Ovary (tissue), 10 donors: ENCODE measurements at places on chromosomes 6 and 20. TPM values are rescaled to one million over a fixed set of nuclear protein-coding genes. Genes with fewer than 3 reads are reported as not detected.

DNA sequence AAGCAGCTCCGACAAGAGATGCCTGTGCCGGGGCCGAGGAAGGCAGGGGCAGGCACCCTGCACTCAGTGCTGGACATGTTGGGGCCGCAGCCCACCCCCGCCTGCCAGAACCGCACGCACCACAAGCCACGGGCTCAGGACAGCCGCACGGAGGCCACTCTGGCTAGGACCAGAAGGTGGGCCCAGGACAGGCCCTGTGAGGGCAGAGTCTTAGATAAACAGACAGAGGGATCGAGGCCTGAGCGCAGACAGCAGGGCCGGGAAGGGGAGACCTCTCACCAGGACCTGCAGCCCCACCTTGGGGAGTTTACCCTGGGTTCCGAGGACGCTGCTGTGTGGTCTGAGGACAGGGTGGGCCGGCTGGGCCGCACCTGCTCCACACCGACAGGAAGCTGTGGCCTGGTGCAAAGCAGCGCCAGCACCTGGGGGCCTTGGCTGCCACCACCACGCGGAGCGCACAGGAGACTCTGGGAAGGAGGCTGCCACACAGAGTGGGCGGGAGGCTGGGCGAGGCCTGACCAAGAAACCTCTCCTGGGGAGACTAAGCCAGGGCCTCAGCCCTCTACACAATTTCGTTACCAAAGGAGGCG, 32.0 kb downstream of the KCNQ2 start:
- H3K4me3 ChIP-seq: no peak overlapping the region
- no peak overlapping the region for H3K27ac ChIP-seq
- H3K36me3 ChIP-seq: no peaks in the 10 kb centered on the region
- no peaks in the 10 kb centered on the region for H3K4me1 ChIP-seq
- DNase-seq: no peak

Gene ZNF334
- total RNA-seq: 15.2 TPM

DNA sequence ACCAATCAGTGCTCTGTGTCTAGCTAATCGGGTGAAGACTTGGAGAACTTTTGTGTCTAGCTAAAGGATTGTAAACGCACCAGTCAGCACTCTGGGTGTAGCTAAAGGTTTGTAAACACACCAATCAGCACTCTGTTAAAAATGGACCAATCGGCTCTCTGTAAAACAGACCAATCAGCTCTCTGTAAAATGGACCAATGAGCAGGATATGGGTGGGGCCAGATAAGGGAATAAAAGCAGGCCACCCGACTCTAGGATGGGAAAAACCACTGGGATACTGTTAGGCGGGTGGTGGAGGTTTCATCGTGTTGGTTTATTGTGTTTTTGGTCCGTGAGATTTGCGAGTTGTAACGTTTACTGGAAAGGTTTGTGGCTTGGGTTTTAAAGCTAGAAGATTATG, 25.5 kb upstream of the GFOD1 start:
- no peaks in the 10 kb centered on the region for H3K36me3 ChIP-seq
- no peak overlapping the region for H3K4me3 ChIP-seq
- no peaks in the 10 kb centered on the region for H3K4me1 ChIP-seq
- DNase-seq: no peak

Gene SYNDIG1
- 6.8 TPM for total RNA-seq

DNA sequence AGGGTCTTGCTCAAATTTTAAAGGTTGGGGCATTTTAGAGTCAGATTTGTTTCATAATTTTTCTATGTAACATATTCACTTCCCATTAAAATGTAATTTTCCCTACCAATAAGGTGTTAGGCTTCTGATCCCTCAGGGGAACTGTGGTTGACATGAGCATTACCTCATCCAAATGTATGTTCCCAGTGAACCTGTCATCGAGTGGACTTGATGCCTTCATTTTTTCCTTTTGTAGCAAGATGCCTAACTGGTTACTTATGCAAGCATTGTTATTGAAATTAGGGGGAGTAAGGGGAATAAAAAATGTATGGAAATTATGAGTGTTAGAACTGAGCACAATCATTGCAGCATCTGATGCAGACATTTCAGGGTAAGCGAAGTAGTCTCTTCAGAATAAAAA, 360.5 kb downstream of the BCKDHB start:
- no peak overlapping the region for H3K27ac ChIP-seq
- no peaks in the 10 kb centered on the region for H3K36me3 ChIP-seq
- no peaks in the 10 kb centered on the region for H3K4me1 ChIP-seq
- no peaks in the 10 kb centered on the region for H3K27me3 ChIP-seq
- H3K4me3 ChIP-seq: no peak overlapping the region

- no peaks in the 10 kb centered on the region for H3K4me1 ChIP-seq
- H3K36me3 ChIP-seq: no peaks in the 10 kb centered on the region
- no peaks in the 10 kb centered on the region for H3K27me3 ChIP-seq
- H3K27ac ChIP-seq: no peak overlapping the region
Observed at GRCh38 chr6:44444853-44445252, 57.3 kb downstream of the CDC5L start.

Gene NKAIN4
- not detected for total RNA-seq
